Ammon's horn (tissue), 1 donor: ENCODE measurements at places on chromosomes 2 and 18.

DNA sequence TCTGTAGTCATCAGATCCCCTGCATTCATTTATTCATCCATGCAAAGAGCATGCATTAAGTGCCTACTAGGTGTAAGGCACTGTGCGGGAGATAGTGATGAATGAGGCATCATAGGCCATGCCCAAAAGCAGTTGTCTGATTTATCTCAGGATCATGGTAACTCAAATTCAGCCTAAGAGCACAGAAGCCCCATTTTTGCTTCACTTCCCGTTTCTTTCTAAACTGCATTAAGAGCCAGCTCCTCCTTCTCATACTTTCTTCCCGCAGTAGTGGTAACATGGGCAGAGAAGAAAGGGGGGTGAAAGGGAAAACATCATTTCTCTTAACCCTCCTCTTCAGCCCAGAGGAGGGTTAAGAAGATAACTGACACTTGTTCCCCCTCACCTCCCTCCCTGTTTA, 2.9 kb downstream of the GPR45 start:
- DNase-seq: no peak

DNA sequence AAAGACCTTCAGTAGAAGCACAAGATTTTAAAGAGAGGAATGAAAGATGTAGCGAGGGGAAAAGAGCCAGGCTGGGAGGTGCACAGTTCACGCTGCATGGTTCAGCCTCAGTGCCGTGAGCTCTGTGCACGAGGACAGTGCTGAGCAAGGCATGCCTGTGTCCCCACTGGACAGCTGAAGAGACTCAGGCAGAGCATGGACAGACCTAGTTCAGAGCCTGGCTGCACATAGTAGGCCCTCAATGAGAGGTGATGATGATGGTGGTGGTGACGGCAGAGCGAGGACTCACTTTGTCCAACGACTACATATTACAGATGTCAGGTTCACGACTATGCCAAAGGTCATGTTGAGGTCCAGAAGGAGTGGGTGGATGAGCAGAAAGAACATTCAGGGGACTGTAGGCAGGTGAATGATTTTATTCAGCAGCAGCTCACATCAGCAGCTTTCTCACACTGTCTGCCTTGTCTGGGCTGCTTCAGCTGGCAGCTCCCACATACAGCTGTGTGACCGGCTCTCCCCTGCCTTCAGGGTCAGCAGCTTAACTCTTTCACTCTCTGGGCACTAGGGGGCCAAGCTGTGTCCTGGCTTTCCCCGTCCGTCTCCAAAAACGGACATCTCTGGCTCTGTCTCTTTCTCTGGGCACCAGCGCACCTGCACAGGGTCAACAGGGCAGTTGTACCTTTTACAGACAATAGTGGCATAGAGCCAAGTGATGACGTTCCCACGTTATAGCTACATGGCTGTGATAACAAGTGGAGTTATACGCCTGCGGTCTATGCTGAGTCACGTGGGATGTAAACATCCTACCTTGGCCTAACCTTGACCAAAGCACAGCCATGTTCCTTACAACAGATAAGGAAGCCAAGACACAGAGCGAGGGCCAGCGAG, 128.8 kb upstream of the MSH6 start:
- peak; percentile 68 for DNase-seq

DNA sequence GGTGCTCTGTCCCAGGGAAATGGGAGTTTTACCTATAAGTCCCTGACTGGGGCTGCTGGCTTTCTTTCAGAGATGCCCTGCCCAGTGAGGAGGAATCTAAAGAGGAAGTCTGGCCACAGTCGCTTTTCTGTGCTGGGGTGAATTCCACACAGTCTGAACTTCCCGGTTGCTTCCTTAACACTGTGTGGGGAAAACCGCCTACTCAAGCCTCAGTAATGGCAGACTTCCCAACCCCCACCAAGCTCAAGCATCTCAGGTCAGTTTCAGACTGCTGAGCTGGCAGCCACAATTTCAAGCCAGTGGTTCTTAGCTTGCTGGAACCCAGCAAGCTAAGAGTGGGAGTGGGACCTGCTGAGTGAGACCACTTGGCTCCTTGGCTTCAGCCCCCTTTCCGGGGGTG, 54.9 kb downstream of the NUP35 start:
- no peak for DNase-seq

GRCh38 chr18:812376-813171, 532 bp upstream of the YES1 start:
- DNase-seq: peak; percentile 48

DNA sequence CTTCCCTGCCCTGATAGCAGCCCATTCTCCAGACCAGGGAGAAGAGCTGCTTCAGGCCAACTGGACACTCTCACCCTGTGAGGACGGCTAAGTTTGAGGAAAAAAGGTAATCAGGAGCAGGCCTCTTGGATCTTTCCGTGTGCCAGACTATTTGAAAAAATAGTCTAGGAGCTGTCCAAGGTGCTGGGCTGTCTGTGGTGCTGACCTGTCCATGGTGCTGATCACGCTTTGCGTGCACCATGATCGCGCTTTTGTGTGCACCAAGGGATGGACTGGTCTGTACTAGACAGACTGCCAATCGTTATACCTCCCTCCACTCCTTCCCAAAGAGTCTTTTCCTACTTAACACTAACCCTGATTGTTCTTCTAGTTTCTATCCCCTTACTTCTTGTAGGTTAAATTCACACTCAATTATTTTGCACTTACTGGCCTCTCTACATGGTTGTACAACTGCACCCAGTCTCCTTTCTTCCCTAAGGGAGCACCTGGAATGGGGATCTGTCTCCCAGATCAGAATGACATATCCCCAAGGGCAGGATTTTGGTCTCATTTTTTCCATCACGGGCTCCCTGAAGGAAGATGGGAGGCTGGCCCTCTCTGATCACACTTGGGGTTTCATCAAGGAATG, 295.4 kb downstream of the CELF4 start:
- DNase-seq: peak; percentile 36
